ENCODE measurements at places on chromosomes 2 and 18.

DNA sequence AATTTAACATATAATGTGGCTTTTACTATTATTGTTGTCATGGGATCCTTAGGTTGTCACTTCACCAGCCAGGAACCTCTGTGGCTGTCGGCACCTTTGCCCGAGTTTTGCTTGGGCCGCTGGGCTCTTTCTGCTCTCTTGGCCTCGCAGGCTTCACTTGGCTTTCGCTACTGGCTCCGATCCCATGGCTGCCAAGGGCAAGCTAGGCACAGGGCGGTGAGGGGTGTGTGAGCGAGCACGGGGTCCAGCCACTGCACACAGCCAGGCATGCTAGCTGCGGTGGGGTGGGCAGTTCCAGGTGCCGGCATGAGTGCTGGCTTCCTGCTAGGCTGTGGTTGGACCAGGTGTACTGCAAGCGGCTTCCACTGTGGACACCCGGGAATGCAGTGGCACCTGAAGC, 23.4 kb upstream of the RAPGEF4 start:
- DNase-seq: no peak

DNA sequence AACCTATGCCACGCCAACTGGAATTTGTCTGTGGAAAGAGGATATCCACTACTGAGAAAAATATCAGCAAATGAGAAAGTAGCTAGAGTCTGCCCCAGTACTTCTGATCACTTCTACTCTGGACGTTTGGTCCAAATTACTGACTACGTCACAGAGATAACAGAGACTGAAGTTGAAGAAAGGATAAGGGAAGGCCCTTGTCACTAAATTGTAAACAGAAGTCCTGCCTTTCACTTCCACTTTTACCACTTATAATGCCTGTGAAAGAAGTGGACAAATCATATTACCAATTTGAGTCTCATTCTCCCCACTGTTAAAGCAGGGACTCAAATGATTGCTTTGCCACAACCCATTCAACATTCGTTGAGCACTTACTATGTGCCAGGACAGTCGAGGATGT, 173.9 kb upstream of the ERBB4 start:
- DNase-seq: no peak

- DNase-seq: no peak
These were observed 127.6 kb downstream of the PIK3C3 start for GRCh38 chr18:42082415-42083234.

DNA sequence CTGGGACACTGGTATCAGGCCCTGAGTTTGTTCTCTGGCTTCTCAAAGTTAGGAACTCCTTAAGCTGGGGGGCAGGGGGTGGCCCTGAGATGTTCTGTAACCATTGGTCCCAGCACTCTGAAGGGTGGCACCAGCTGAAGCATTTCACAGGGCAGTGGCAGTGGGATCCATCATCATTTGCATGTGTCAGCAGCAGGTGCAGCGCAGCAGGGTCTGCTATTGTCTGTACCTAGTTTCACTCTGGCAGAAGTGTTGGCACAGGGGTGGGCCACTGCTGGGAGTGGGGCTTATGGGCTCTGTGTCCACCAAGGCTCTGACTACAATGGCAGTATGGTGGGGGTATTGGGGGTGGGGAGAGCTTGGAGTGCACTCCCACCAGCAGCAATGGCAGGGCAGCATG, 460.4 kb upstream of the ZNF804A start:
- no peak for DNase-seq

DNA sequence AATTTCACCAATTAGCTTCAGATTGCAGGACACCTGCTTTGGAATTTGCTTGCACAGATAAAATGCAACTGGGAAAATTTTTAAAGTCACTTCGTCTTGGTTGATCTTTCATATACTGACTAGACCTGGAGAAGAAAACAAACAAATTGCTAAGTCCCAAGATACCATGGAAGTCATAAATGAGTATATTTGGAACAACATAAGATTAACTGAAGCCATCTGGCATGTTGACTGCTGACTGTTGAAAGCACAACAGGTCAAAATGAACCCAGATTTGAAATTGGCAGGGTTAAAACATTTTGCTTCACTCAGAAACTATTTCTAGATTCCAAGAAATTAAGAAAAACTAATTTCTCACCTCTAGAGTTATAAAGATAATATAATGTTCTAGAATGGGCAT, 470.7 kb downstream of the LPIN1 start:
- no peak for DNase-seq

- no peak for DNase-seq
These were observed 255.1 kb upstream of the LINC00305 start for GRCh38 chr18:64403784-64404503.

GRCh38 chr18:22640281-22640842, 222.6 kb upstream of the CTAGE1 start:
- no peak for DNase-seq
